ENCODE measurements at places on chromosomes 6 and 20.

DNA sequence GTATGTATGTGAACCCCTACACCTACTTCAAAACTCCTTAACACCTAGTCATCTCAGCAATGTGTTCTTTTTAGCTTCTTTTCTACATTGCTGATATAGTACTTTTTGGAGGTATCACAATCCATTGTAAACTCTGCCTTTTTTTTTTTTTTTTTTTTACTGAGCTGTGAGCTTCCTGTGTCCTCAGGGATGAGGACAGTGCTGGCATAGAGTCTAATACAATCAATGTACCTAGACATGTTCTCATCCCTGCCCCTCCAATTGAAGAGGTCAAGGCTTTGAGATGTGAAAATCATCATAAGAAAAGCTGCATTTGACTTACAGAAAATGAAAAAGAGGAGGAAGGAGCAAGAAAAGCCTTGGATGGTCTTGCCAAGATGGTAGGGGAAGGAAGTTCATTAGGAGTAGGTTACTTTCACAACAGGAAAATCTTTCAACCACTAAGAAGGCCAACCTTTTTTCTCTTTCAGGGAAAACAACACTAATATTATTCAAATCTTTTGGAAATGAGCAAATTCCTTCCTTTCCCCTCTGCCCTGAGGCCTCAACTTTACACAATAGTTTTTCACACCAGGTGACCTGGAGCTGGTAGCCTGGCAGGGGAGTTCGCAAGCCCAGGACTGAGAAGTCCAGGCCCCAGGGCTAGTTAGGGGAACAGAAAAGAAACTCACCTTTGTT, 2.8 kb upstream of the JARID2 start:
- DNase-seq: no peak

DNA sequence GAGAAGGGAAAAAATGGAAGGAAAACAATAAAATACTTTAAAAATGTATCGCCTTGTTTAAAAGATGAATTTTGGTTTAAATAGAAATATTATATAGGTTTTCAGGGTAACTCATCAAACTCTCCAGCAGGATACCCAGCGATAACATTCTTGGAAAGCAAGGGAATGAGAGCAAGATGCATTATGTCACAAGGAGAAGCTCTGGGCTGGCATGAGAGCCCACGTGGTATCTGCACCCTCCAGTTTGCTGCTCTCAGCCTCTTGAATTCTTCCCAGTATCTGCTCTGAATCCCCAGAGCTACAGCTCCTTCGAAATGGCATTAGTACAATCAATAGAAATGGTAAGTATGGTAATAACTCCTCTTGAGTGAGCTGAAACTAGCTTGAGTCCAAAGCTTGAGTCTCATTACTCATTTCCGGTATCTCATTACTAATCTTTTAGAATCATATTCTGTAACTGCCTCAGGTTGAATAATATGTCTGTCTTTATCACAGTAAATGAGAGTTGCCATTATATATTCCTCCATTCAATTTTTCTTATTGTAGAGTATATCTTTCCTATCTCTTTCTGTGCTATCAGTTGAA, 4.9 kb upstream of the TMEM242 start:
- DNase-seq: no peak

DNA sequence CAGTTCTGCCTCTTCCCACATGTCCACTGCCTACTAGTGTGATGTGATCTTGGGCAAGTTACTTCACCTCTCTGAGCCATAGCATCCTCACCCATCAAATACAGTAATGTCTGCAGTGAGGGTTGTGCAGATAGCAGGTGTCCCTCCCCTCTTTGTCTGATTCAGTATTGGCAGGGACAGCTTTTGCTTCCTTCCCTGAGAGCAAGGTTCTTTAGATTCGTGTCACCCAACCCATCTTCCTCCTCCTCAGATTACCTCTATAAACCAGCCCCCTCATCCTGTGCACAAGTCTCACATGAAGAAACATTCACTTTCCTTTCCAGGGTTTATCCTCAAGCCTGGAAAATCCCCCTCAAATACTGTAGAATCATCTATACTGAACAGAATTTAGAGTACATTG, 15.4 kb downstream of the ACTR5 start:
- DNase-seq: no peak

DNA sequence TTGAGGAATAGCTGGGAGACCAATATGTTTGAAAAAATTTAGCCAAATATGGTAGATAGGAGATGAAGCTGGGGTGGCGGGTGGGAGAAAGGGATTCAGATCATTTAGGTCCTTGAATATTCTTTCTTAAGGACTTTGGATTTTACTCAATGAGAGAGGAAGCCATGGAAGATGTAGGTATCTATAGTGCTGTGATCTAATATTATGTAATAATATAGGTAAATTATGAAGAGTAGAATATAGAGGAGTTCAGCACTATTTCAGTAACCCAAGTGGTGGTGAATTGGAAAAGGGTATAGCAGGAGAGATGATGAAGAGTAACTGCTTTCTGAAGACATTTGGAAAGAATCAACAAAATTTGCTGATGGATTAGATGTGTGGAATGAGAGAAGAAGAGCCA, 417.6 kb downstream of the UTRN start:
- no peak for DNase-seq

- DNase-seq: no peak
These were observed 108.9 kb upstream of the SNX9 start for GRCh38 chr6:157714153-157714490.

GRCh38 chr20:11902285-11902697, 15.4 kb upstream of the BTBD3 start:
- no peak for DNase-seq
